ENCODE measurements at places on chromosomes 5 and 9.

GRCh38 chr5:132059696-132060500, 557 bp upstream of the IL3 start:
- no peak for DNase-seq

DNA sequence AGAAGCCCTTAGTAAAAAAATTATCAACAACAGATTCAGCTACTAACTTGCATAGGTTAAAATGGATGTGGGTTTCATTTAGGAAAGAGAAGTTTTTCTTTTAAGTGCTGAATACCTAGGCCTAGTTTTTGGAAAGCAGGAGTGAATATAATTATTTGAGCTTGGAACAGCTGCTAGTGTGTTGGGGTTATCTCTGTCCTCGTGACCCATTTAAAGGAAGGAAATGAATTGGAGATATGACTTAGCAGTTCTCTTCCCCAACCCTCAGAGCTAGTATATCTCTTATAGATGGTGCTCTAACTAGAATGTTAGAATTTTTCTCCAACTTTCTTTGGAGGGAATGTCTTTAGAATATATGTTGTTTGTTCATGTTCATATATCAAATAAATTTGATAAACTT, 38.6 kb downstream of the ZNF366 start:
- DNase-seq, result no peak

GRCh38 chr5:168607946-168608345, 28.8 kb upstream of the PANK3 start:
- DNase-seq, result no peak

DNA sequence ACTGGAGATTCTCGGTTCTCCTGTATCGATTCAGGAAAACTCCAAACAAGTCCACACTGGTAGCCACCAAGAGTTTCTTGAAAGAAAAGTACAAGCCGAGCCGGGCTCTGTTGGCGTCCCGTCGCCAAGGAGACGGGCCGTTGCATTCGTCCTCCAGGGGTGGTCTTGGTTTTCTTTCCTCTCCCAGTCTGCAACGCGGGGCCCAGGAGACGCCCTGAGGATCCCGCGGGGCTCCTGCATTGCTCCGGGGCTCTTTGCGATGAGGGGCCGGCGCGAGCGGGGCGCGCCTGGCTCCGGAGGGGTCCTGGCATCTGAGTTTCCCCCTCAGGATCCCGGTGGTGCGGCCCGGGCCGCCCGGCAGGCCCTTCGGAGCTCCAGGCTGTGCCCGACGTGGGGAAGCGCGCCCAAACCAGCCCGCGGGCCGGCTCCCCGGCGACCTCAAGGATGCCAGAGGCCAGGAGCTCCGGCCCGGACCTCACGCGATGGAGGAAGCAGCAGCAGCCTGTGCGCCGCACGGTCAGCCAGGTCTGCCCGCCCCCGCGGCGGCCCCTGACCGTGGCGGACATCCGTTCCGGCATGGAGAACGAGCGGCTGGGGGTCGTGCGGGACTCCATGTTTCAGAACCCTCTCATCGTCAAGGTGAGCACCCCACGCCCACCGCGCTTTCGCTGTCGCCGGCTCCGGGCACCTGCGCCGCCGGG, at the start of gene CFAP77:
TSS of gene CFAP77 (plus strand) at position 384 of the 701 bp plus-strand sequence. CDS start at position 445, 61 bp downstream.
- DNase-seq, result no peak

DNA sequence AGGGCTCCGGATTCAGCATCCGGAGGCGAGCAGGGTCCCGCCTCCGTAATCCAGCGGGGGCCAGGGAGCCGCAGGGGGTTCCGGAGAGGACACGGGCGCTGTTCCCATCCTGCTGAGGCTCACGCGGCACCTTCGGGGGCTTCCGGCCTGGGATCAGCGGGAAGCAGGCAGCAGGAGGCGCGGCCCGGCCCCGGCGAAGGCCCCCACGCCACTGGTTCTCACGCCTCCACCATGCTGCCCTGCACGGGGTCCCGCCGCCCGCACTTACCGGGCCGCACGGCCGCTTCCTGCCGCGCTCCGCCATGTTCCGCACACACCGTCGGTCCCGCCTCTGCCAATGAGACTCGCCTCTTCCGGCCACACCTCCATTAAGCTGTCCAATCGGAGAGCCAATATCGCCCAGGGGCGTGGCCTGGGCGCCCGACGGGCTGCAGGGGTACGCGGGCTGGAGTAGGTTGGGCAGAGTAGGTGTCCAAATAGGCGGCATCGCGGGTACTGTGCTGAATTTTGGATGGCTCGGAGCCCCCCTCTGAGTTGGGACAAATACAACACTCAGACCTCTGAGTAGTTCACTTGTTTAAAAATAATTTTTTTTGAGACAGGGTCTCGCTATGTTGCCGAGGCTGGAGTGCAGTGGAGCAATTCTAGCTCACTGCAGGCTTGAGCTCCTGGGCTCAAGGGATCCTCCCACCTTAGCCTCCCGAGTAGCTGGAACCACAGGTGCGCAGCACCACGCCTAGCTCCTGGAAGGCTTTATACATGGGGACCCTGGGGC, at the start of gene SPOUT1:
TSS of gene SPOUT1 (minus strand) at position 318 of the 775 bp plus-strand sequence. CDS start at position 304, 14 bp downstream.
- DNase-seq, result peak; percentile 31

- no peak for DNase-seq
Observed at GRCh38 chr9:104948277-104948676, 20.3 kb upstream of the ABCA1 start.

DNA sequence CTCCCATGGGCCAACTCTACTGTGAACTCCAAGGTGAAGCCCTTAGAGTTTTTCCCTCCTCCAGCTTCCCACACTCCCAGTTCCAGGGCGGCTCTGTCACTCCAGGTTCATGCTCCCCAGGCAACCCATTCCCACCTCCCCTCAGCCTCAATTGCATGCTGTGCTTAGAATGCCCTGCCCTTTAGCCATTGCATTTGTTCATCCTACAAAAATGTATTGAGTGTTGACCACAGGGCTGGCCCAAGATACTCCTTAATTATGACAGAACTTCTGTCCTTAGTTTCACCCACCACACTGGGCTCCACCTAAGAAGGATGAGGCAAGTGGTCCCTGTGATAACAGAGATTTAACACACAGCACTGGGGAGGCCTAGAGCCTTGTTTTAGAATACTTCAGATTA, 236.1 kb downstream of the ADAMTSL1 start:
- no peak for DNase-seq

GRCh38 chr9:133114886-133115603, 6.0 kb downstream of the RALGDS start:
- no peak for DNase-seq

DNA sequence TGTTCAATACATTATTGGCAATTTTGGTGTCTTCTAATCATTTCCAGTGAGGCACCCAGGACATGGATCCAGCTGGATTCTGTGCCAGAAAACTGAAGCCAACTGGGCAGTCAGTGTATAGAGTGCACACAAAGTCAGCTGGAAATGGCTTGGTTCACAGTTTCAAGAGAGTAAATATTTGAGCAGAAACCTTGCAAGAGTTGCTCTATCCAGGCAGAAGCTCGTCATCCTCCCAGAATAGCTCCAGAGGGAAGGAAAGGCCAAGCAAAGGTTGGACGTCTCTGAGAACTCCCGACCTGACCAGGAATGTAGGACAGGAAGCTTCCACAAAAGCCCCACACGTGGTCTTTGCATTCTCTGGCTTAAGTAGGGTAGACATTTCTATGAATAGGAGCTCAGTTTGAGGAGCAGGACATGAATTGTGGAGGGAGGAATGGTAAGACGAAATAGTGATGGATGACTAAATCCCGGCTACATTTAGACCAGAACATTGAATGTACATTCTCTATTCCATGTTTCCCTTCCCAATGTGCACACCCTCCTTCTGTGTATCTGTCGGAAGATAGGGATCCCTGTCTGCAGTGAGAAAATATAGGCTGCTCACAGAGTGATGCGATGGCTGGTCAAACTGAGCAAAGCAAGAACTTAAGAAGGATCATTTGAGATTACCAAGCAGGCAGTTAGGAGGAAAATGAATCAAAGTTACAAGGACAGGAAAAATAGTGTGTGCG, 72.7 kb upstream of the FCN2 start:
- peak; percentile 48 for DNase-seq

GRCh38 chr5:119816055-119816454, 186.7 kb downstream of the FAM170A start:
- DNase-seq, result no peak

DNA sequence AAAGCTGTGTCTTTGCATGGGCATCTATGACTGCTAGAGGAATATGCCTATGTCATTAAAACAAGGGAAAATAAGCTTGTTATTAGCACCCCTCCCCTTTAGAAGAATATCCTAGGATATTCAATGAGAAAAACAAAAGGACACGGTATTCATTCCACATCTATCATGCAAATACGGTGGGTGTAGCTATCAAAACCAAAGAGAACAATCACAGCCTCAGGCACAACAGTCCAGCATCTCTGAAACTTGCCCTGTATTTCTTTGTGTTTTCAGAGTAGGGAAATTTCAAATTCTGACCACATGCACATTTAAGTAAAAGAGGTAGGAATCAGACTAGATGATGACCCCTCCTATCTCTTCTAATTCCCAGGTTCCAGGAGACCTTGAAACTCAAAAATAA, 209.9 kb downstream of the EFNA5 start:
- DNase-seq, result no peak

GRCh38 chr5:119330367-119331183, 25.2 kb upstream of the TNFAIP8 start:
- no peak for DNase-seq

DNA sequence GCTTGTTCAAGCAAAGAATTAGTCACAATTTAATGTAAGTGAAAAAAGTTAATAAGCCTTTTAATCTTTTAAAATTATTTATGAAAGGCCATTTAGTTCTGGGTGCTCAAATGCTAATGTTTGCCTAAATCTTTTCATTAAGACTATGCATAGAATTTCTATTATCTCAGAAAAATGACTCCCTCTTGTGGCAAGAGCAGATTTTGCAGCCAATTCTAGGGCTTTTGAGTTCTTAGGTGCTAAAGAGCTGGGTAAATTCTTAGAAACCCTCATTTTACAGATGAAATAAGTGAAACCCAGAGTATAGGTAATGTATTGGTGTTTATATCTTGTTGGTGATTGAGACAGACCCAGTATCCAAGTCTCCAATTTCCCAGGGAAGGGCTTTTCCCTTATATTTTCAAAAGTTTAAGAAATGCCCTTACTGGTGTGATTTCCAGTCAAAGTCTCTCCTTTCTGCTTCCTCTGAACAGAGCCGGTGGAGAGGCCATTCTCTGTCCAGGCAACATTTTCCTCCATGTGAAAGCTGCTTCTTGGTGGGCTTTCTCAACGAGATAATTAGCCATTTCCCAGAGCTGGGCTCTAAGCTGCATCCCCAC, 24.1 kb upstream of the PCSK5 start:
- DNase-seq, result peak; percentile 42

DNA sequence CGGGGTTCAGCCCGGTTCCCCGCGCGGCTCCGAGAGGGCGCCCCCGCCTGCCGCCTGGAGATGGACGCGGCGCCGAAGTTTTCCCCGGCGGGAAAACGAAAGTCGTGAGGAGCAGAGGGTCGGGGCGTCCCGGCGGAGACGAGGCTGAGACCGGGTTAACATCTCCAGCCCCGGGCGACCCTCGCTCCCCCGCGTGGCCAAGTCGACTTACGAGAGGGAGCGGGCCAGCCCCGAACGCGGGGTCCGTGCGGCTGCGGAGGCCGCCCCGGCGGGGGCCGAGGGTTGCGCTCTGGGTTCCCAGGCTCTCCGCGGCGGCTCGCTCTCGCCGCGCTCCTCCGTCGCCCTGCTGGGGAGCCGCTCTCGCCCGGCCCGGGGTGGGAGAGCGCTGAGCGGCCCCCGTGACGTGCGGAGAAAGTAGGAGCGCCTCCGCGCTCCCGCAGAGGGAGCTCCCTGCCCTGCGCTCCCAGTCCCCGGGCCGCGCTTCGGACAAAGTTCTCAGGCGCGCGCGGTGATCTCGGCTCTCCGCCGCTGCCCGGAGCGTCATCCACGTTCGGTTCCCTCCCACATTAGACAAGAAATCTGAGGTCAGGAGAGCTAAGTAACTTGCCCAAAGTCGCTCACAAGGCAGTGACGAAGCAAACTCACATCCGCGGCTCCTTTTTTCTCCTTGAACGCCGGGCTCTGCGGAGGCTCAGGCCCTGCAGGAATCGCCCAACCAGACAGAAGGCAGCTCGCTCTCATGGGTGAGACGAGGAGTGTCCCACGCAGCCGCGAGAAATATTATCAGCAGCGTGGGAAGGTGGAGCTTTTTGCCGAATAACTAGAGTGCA, 1.2 kb upstream of the GCNT4 start:
- DNase-seq, result no peak

GRCh38 chr5:81762401-81762800, 11.5 kb upstream of the SSBP2 start:
- DNase-seq, result no peak

GRCh38 chr9:97840521-97840920, 12.5 kb upstream of the FOXE1 start:
- no peak for DNase-seq

DNA sequence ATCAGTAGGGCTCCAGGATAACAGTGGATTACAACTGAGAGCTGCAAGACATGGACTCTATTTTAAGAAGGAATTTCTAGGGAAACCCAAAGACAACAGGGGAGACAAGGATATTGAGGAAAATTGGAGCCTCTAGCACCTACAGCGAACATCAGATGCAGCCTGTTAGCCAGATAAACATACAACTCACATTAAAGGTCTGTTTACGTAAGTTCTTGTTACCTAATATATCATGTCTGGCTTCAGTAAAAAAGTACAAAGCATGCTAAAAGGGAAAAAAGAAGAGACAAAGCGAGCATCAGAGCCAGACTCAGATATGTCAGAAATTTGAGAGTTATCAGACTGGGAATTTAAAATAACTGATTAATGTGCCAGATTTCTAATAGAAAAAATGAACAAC, 17.2 kb downstream of the GNPDA1 start:
- DNase-seq, result no peak

DNA sequence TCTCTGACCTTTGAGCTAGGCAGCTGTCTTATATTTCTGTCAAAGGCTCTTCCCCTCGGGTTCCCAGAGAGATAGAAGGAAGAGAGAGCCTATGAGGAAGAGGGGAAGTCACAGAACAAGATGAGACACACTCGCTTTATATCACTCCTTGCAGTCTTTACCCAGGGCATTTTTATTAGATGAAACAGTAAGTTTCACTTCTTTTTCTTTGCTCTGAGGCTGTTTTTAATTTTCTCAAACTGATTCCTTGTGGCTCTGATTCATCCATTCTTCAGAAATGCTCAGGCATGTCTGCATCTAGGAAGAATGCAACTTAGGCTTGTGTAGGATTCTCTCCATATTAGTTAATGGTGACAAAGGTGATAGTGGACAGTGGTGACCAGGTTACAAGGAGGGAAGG, 132.9 kb upstream of the CHD1 start:
- no peak for DNase-seq

DNA sequence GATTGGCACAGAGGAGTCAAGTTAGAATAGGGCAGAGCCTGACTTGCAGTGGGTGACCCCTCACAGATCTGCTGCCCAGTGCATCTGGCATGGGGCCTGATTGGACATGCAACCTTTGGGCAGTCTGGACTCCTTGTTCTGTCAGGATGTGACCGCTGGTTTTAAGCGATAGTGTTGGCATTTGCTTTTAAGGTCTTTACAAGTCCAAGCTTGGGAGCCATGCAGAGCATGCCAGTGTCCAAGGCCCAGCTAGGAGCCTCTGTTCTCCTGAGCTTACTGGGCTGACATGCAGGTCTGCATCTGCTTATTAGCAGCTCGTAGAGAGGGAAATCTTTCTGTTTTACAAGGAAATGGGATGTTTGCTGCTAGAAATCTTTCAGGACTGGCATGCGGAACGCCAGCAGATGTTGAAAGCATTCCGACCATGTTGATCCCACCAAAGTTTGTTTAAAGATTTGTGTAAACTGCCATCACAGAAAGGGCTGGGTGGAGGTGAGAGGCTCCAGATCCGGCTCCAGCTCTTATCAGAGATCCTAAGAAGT, 27.5 kb downstream of the GADD45G start:
- no peak for DNase-seq

GRCh38 chr9:83264315-83264714, 201.4 kb upstream of the RASEF start:
- no peak for DNase-seq

- no peak for DNase-seq
Observed at GRCh38 chr5:172496671-172497371, 42.5 kb upstream of the SH3PXD2B start.
